Activated CD4-positive, alpha-beta T cell treated with anti-CD3 and anti-CD28 coated beads, Interleukin-2, Interleukin-4, amounts not matched to agents 100 ng/mL and 50 ng/mL, durations not matched to agents 16 hours and 8 hours (primary cell): ENCODE measurements at places on chromosomes 1 and 21.

- no peak for DNase-seq
Observed at GRCh38 chr1:182196897-182197870, 135.7 kb upstream of the ZNF648 start.

- no peak for DNase-seq
Observed at GRCh38 chr21:14968029-14968428, 96.8 kb downstream of the NRIP1 start.

GRCh38 chr1:112021263-112021662, 31.8 kb upstream of the KCND3 start:
- DNase-seq, result no peak

DNA sequence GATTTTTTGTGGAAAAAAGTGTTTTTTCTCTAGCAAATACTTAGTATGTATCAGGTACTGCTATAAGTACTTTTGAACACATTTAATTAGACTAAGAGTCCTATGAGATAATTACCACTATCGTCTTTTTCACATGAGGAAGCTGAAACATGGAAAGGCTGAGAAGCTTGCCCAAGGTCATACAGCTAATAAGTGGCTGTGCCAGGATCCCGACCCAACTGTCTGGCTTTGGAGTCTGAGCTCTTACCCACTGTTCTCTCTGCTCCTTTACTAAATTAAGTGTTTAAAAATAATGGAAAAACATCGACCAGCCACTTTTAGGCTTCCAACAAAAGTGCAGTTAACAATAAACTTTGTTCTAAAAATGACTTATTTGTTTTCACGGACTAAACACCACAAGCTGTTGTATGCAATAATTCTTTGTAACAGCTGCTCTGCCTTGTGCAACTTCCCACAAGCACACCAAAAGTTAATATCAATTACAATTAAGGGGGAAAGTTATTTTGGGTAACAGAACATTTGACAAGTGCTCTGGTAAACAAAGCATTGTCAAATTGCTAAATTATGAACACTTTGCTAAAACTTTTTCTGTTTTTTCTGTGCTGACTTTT, 75.7 kb downstream of the CRB1 start:
- no peak for DNase-seq
